ENCODE measurements at places on chromosomes 16 and 17. TPM values are rescaled to one million over a fixed set of nuclear protein-coding genes. Genes with fewer than 3 reads are reported as not detected.

CD300LG gene
- total RNA-seq, result not detected

PRKCB gene
- not detected for total RNA-seq

KIFC3 gene
- 322 TPM for total RNA-seq

SPIRE2 gene
- total RNA-seq, result 5.0 TPM

SLC2A4 gene
- not detected for total RNA-seq

KCNJ12 gene
- total RNA-seq, result 5.2 TPM

CLEC19A gene
- total RNA-seq, result not detected

RHBDL1 gene
- 0.16 TPM for total RNA-seq

ABCA8 gene
- 10.0 TPM for total RNA-seq

SOCS1 gene
- total RNA-seq, result not detected

MRPL27 gene
- 99.7 TPM for total RNA-seq

HID1 gene
- total RNA-seq, result not detected

AOC2 gene
- total RNA-seq, result 0.36 TPM

TMEM106A gene
- 0.10 TPM for total RNA-seq

ACAP1 gene
- not detected for total RNA-seq

APRT gene
- 290 TPM for total RNA-seq

SMIM5 gene
- total RNA-seq, result not detected

EPN3 gene
- total RNA-seq, result not detected

PRR35 gene
- not detected for total RNA-seq

TEKT5 gene
- total RNA-seq, result not detected

CWC25 gene
- total RNA-seq, result 19.2 TPM

ZNF469 gene
- total RNA-seq, result 0.82 TPM

CLEC18A gene
- 0.03 TPM for total RNA-seq

SLX4 gene
- total RNA-seq, result 2.6 TPM

MT1H gene
- not detected for total RNA-seq

HYDIN gene
- total RNA-seq, result 0.67 TPM

TMEM132E gene
- total RNA-seq, result not detected

KRTAP4-4 gene
- not detected for total RNA-seq

DOC2A gene
- total RNA-seq, result not detected

OTOP2 gene
- total RNA-seq, result not detected

OR2C1 gene
- total RNA-seq, result not detected

CDH8 gene
- not detected for total RNA-seq

OTOP3 gene
- total RNA-seq, result not detected

TBC1D3 gene
- not detected for total RNA-seq

KRTAP17-1 gene
- not detected for total RNA-seq

SEZ6L2 gene
- total RNA-seq, result 28.5 TPM

GNGT2 gene
- not detected for total RNA-seq

FN3K gene
- total RNA-seq, result not detected

SPNS2 gene
- total RNA-seq, result 4.2 TPM

PERCC1 gene
- not detected for total RNA-seq

COX6A2 gene
- total RNA-seq, result not detected

KRT40 gene
- not detected for total RNA-seq
